NCI-H1105 treated with DMSO at 0.1 percent for 48 hours (cell line): ENCODE measurements at places on chromosomes 11 and 22.
A peak's percentile ranks its signal among the peaks of the same experiment; 100 is the strongest.

DNA sequence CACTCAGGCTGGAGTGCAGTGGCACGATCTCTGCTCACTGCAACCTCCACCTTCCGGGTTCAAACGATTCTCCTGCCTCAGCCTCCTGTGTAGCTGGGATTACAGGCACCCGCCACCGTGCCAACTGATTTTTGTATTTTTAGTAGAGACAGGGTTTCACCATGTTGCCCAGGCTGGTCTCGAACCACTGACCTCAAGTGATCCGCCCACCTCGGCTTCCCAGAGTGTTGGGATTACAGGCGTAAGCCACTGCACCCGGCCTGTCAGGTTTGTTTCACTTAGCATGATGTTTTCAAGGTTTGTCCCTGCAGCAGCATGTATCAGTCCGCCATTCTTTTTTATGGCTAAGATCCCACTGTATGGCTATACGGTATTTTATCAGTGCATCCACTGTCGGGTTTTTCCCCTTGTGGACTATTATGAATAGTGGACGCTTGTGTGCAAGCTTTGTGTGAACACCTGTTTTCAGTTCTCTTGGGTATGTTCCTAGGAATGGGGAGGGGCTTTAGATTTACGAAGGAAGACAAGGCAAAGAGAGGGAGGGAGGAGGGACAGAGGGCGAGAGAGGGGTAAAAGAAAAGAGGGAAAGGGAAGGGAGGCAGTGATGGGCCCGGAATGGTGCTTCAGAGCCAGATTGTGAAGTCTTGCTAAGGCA lies 13.9 kb upstream of the CDC42EP2 start:
- no peak for DNase-seq

DNA sequence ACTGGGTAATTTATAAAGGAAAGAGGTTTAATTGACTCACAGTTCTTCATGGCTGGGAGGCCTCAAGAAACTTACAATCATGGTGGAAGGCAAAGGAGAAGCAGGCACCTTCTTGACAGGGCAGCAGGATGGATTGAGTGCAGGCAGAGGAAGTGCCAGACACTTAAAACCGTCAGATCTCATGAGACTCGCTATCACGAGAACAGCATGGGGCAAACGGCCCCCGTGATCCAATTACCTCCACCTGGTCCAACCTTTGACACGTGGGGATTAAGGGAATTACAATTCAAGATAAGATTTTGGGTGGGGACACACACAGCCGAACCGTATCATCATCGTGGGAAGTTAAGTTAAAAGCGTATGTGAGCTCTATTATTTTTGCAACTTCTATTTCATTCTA lies 71.4 kb upstream of the SYN3 start:
- DNase-seq: no peak

- DNase-seq: no peak
Measured at GRCh38 chr22:24532075-24532474, 22.9 kb downstream of the GUCD1 start.

- DNase-seq: no peak
Measured at GRCh38 chr22:34877506-34877905, 188.5 kb upstream of the ISX start.

GRCh38 chr11:42066113-42066512 lies 606.7 kb upstream of the LRRC4C start:
- no peak for DNase-seq

- DNase-seq: no peak
Measured at GRCh38 chr22:38464992-38465672, 2.8 kb upstream of the KDELR3 start.

GRCh38 chr22:24392218-24392931 lies 35.0 kb upstream of the ADORA2A start:
- no peak for DNase-seq

- DNase-seq: no peak
Measured at GRCh38 chr22:16815073-16815472, 10.1 kb downstream of the XKR3 start.

DNA sequence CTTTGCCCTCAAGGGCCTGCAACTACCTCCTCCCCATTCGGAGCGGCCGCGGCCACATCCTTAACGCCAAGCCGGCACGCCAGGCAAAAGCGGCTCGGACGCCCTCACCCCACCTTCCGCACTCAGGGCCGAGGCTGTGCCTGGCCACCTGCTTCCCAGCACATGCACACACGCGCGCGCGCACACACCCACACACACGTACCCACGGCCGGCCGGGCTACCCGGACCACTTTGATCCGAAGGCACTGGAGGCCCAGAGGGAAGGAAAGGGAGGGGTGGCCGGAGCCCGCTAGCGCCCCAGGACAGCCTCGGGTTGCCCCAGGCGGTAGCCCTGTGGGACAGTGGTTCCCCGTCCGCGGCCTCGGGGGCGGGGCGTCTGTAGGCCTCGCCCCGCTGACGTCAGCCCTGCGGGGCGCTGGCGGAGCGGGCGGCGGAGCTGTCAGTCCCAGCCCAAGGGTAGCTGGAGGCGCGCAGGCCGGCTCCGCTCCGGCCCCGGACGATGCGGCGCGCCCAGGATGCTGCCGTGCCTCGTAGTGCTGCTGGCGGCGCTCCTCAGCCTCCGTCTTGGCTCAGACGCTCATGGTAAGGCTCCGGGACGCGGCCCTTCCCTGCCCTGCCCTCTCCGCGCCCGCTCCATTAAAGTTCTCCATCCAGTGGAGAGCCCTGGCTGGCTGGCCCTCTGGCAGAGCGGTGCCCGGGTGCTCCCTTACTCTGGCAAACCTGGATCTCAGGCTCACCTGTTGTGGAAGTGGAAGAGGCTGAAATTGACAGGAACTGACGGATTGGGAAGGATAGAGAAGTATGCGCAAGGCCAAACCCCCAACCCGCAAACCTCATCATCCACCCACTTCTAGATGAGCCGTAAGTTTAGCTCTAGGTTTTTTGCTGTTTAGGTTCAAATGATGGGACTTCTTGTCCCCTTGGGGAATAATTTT lies at the start of gene IL10RA:
TSS of gene IL10RA (plus strand) at position 442 of the 935 bp plus-strand sequence. CDS start at position 516, 74 bp downstream.
- DNase-seq: peak; percentile 81

- DNase-seq: no peak
Measured at GRCh38 chr22:31987218-31987617, 42.9 kb downstream of the YWHAH start.

DNA sequence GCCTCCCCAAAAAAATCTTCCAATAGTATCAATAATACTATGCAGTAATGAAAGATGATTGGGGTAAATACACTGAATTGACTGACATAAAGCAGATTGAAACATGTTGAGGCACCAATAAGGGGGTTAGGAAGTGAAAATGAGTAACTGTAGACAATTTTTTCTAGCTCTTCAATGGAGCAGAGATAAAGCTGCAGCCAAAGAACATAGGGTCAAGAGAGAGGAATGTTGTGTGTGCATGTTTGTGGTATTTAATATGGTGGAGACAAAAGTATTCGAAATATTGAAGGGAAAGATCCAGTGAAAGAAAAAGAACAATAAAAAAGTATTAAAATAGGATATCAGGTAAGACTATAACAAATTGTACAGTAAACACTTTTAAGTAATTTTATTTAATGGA lies 450.0 kb upstream of the CCDC179 start:
- DNase-seq: no peak

DNA sequence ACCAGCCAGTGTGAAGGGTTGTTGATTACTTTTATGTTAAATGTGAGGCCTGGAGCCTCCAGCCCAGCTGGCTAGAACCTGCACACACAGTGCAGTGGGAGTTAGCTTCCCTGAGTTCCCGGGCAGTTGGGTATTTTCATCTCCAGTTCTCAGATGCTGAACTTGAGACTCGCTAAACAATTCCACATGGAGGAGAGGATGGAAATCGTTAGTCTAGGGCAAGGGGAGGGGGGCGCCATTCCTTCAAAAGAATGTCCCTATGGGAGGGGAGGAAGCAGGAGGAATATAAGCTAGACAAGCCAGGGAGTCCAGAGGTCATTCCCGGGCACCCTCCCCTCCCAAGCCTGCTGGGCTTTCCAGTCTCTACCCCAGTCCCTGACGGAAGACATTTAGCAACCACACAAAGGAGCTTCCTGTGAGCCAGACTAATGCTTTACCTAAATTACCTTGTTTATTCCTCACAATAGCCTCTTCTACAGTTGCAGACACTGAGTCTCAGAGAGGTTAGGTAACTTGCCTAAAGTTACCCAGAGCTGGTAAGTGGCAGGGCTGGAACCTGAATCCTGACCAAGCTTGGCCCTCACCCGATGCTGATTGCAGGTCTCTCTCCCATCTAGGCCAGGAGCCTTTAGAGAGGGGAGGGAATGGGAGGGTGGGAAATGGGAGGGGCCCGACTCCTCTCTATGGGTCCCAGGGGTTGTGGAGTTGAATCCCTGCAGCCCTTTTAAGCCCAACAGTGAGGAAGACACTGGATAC lies 1.9 kb upstream of the TSKU start:
- no peak for DNase-seq

GRCh38 chr11:4496557-4497248 lies 14.3 kb downstream of the OR52K1 start:
- peak; percentile 38 for DNase-seq

DNA sequence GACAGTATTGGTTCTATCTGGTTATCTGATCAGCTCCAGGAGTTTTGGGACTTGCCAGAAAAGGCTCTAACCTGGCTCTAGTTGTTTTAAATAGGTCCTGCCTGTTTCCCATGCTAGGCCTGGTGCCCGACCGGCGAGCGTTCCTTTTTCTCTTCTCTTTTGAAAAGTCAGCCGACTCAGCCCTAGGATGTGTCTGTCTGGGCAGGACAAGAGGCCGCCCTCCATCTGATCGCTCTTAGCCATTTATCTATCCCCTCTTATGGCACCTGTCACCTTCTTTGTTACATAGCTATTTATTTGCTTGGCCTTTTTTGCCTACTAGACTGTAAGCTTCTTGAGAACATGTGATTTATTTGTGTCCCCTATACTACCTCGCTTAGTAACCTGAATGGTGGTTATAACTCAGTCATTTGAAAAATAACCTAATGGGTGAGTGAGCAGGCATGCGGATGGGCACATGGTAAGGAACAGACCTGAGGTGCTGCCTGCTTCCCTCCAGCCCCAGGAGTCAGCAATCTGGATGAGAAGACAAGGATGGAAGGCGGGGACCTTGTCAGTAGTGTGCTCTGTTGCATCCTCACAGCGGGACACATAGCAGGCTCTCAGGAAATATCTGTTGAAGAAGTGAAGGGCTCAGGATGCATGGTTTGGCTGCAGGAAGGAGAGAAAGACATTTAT lies 108.4 kb downstream of the ZBTB16 start:
- no peak for DNase-seq

DNA sequence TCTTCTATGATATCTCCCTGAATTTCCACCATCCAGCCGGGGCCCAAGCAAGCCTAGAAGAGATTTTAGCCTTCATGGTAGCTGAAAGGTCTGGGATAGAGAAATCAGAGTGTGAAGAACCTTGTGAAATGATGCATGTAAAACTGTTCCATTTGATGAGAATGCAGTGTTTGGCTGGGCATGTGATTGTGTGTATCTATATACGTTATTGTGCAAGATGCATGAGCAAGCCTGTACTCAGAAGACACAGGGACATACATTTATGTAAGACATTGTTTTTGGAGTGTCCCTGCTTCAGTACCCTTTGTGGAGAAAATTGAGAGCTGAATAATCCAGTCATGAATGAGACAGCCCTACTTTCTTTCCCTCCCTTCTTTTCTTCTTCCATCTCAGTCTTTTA lies 15.2 kb upstream of the OR52K2 start:
- no peak for DNase-seq

GRCh38 chr11:46450846-46451477 lies 59.4 kb upstream of the CHRM4 start:
- DNase-seq: peak; percentile 13

- DNase-seq: no peak
Measured at GRCh38 chr11:12950670-12951069, 58.4 kb upstream of the RASSF10 start.

GRCh38 chr11:65719871-65720210 lies 757 bp downstream of the RNASEH2C start:
- no peak for DNase-seq

- DNase-seq: peak; percentile 5
Measured at GRCh38 chr22:24068377-24068680, 57.2 kb downstream of the CABIN1 start.

DNA sequence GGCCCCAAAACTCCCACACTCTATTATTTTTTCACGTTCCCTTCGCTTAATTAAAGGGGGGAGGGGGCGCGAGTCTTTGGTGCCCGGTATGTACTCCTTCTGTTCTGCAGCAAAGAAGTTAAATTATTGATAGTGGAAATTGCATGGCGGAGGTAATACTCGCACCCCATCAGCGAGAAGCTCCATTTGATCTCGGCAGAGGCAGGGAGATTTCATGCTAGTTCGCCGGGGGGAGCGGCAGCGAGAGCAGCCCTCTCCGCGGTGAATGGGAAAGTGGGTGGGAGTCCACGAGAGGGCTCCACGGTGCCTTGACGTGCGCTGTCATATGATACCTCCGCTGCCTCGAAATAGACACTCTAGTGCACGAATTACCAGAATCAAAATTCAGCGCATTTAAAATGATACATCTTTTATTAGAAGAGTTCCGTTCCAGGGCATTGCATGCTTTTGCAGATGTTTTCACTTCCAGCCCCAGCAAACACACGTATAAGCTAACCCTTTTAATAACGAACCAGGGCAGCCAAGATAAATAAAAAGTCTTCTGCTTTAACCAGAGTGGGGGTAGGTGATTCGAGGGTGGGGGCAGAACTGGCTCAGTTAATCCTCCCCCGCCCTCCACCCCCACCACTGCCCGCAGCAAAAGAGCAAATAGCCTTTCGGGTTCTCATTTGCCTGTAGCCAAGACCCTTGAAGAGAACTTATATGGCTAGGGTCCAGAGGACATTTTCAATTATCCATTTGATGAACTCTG lies 1.3 kb upstream of the BDNF start:
- DNase-seq: peak; percentile 48

- peak; percentile 99 for DNase-seq
Measured at GRCh38 chr11:65487467-65488272, 11.2 kb upstream of the MALAT1 start.

- DNase-seq: no peak
Measured at GRCh38 chr22:22013559-22014284, 31.1 kb upstream of the TOP3B start.

GRCh38 chr22:40679249-40679963 lies at the start of gene MCHR1:
Gene MCHR1 (plus strand): TSS chr22:40679484. CDS start chr22:40679653, 169 bp downstream.
- DNase-seq: no peak

DNA sequence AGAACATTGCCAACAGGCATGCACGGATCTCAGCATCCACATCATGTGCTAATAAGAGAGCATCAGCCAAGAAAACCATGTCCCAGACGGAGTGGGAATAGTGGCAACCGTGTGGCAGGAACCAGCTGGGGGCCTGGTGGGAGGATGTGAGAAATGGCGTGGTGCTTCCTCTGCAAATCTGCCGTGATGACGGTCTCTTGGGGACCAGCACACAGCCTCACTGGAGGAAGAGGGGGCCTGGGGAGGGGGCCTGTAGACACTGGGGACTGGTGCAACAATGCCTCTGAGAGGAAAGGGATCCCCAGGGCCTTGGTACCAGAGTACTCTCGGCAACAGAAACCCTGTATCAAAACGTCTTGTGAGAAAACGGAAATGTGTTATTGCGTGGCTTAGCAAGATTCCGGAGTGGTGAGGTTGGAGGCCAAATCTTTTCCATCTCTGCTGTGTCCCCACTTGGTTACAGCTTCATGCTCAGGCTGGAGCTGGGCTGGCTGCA lies 154.3 kb upstream of the TBCEL start:
- DNase-seq: no peak

- no peak for DNase-seq
Measured at GRCh38 chr22:41880653-41881052, 34.2 kb downstream of the SHISA8 start.

GRCh38 chr11:128720522-128720985 lies 26.7 kb downstream of the FLI1 start:
- DNase-seq: no peak

GRCh38 chr11:69746752-69747742 lies 28.1 kb downstream of the FGF4 start:
- no peak for DNase-seq
